Activated naive CD8-positive, alpha-beta T cell treated with anti-CD3 and anti-CD28 coated beads, Interleukin-2, amount 10 ng/mL, durations not matched to agents 7 days and 5 days (primary cell): ENCODE measurements at places on chromosomes 2 and 18. TPM values are rescaled to one million over a fixed set of nuclear protein-coding genes. Genes with fewer than 3 reads are reported as not detected.

The SPIRE1 gene
- total RNA-seq, result 1.7 TPM

The TUBA4B gene
- not detected for total RNA-seq

The IGFBP2 gene
- total RNA-seq, result 97.3 TPM

The HOXD8 gene
- total RNA-seq, result not detected

The ABCB11 gene
- total RNA-seq, result 0.28 TPM

The NT5DC4 gene
- not detected for total RNA-seq

The SNORC gene
- total RNA-seq, result 1.5 TPM
